ENCODE measurements at places on chromosomes 13 and 19. TPM values are rescaled to one million over a fixed set of nuclear protein-coding genes. Genes with fewer than 3 reads are reported as not detected.

GRCh38 chr13:52053460-52053859, 29.0 kb downstream of the UTP14C start:
- DNase-seq: no peak

- DNase-seq: no peak
These were observed 1538.2 kb downstream of the UQCRFS1 start for GRCh38 chr19:27674701-27675100.

- DNase-seq: no peak
These were observed at the start of gene PRR19 for GRCh38 chr19:42301646-42302203. Gene PRR19 (plus strand): TSS chr19:42302132. CDS start chr19:42309585, 7,453 bp downstream.

TEX26 gene
- not detected for total RNA-seq

GRCh38 chr13:54194233-54195024, 1165.8 kb downstream of the OLFM4 start:
- DNase-seq: no peak

All from Right ventricle myocardium superior (tissue), 1 donor.